ENCODE measurements at places on chromosomes 1 and 21.

GRCh38 chr1:175166746-175167145, 25.8 kb downstream of the KIAA0040 start:
- no peak for DNase-seq

GRCh38 chr1:115457289-115457688, 119.2 kb upstream of the NGF start:
- DNase-seq: no peak

- DNase-seq: no peak
Observed at GRCh38 chr1:17031436-17031835, 19.7 kb upstream of the ATP13A2 start.

GRCh38 chr1:234907940-234908405, 220.7 kb downstream of the TOMM20 start:
- no peak for DNase-seq
